GM04504 (cell line): ENCODE measurements at places on chromosomes 1 and 21.

DNA sequence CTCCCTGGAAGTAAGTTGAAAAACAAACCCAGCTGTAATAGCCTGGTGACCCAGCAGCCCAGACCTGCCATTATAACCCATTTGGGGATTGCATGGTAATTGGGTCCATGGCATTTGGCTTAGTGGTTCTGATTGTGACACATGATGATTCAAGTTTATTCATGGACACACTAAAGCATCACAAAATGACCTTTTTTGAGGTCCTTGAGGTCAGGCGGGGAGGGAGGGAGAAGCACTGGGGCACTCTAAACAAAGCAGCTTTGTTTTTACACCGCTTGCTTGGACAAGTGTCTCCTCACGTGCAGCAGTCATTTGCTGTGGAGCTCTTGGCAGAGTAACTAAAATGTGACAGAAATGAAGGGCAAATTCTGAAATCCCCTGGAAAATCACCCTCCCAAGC, 241.0 kb upstream of the SGIP1 start:
- DNase-seq = no peak

- no peak for DNase-seq
Observed at GRCh38 chr1:37158113-37158749, 123.9 kb upstream of the GRIK3 start.

- no peak for DNase-seq
Observed at GRCh38 chr1:23152966-23153684, 15.5 kb downstream of the LUZP1 start.

DNA sequence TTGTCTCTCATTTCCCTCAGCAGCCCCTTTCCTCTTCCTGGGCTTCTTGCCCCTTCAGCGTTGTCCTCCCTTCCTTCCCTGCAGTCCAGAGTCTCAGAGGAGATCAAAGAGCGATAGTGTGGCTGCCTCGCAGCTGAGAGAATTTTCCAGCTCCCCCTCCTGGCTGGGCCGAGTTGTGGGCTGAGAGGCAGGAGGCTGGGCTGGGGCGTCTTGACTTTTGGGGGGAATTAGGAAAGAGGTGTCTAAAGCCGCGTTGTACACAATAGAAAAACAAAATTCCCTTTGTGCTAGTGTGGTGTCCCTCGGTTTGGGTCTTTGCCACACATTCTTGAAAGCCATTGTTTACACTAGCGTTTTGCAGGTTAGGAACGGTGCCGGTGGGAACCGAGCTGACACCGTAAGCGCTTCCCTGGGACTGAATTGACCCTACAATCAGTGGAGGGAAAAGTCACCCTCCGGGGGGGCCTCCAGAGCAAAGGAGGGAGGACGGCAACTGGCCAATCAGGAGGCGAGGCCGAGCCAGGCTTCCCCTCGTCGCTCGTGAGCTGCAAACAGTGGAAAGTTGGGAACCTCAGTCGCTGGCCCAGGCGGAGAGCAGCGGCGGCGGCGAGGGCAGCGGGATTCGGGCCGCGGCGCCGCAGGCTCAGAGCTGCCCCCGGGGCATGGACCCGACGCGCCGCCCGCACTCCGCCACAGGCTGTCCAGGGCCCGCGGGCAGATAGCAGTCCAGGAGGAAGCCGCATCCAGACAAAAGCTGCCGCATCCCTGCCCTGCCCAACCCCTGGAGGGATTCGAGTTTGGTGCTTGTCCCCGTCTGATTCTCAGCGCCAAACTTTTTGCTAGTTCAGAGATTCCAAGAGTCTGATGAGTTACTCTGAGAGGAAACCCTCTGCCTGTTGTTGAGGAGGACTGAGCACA, at the start of gene HMCN1:
Gene HMCN1 (plus strand): TSS at position 574 of the 918 bp plus-strand sequence. CDS start 389 bp downstream, outside the sequence.
- DNase-seq = peak; percentile 60

DNA sequence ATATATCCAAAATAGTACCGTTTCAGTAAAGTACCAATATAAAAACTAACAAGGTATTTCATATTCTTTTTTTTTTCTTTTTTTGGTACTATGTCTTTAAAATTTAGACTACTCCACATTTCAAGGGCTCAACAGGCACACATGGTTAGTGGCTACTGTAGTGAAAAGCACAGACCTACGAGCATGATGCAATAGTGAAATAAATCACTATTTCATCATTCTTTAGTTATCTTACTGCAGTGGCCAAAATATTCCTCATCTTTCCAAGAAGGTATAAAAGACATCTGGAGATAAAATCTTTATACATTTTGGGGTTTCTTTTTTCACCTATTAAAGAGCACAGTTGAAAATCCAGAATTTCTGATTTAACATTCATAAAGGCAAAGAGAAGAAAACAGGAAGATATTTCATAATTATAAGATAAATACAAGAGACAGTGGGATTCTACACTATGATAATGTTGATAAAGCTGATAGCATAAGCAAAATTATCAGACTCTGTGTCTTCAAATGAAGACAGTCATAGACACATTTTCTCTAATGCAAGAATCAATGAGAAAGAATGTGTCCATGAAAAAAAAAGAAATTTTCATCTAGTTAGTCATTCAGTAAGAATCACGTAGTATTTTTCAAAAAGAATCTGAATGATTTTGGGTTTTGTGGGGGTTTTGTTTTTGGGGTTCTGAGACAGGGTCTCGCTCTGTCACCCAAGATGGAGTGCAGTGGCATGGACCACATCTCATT, 41.9 kb downstream of the CEP170 start:
- peak; percentile 44 for DNase-seq

- no peak for DNase-seq
Observed at GRCh38 chr1:166960858-166961474, 14.4 kb downstream of the ILDR2 start.

- DNase-seq = no peak
Observed at GRCh38 chr1:9718006-9718680, 66.6 kb downstream of the PIK3CD start.

GRCh38 chr1:215018555-215018954, 64.0 kb upstream of the KCNK2 start:
- DNase-seq = peak; percentile 59

- no peak for DNase-seq
Observed at GRCh38 chr21:43297989-43298388, 128.9 kb downstream of the SIK1 start.

DNA sequence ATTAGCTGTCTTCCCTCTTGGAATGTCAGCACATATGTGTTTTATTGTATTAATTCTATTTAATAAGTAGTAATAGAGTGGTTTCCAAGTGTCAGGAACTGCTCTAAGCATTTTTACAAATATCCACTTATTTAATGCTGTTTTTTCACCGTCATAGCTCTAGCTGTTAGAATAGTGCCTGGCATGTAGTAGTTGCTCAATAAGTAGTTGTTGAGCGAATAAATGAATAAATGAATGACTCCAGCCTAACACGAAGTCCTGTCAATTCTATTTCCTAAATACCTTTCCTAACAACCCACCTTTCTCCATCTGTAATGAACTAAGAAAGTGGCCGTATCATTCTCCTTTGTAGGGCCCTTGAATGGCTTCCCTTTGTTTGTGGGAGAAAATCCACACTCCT, 312.5 kb downstream of the DISC1 start:
- DNase-seq = no peak

- DNase-seq = no peak
Observed at GRCh38 chr1:19065526-19066247, 109.2 kb upstream of the IFFO2 start.

GRCh38 chr1:100955322-100955721, 59.4 kb downstream of the SLC30A7 start:
- peak; percentile 81 for DNase-seq

GRCh38 chr1:185984113-185984836, 250.1 kb downstream of the HMCN1 start:
- no peak for DNase-seq

DNA sequence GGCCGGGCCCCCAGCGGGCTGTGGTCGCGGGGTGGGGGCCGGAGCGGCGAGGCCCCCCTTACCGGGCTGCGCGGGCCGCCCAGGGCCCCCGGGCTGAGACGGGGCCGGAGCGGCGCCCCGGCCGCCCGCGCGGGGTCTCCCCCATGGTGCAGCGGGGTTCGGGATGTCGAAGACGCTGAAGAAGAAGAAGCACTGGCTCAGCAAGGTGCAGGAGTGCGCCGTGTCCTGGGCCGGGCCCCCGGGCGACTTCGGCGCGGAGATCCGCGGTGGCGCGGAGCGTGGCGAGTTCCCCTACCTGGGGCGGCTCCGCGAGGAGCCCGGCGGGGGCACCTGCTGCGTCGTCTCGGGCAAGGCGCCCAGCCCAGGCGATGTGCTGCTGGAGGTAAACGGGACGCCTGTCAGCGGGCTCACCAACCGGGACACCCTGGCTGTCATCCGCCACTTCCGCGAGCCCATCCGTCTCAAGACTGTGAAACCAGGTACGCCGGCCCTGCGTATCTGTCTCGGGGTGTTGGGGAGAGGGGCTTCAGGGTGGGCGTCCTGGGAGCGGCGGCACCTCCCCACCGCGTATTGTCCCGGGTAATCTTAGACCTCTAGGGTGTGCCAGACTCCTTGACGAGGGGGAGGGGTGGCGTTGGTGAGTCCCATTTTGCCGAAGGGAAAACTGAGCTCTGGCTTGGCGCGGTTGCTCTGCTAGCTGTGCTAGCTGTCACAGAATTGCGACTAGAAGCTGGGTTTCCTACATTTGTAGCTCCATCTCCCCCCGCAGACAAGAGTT, 745 bp downstream of the MAGI3 start:
- no peak for DNase-seq

GRCh38 chr1:113811888-113812660, at the start of gene RSBN1:
RSBN1 (minus strand) TSS chr1:113812476; CDS start chr1:113812412, 64 bp downstream.
- peak; percentile 99 for DNase-seq

GRCh38 chr1:162687870-162688269, 55.6 kb downstream of the DDR2 start:
- DNase-seq = no peak

- no peak for DNase-seq
Observed at GRCh38 chr21:45991606-45992300, 10.2 kb downstream of the COL6A1 start.

DNA sequence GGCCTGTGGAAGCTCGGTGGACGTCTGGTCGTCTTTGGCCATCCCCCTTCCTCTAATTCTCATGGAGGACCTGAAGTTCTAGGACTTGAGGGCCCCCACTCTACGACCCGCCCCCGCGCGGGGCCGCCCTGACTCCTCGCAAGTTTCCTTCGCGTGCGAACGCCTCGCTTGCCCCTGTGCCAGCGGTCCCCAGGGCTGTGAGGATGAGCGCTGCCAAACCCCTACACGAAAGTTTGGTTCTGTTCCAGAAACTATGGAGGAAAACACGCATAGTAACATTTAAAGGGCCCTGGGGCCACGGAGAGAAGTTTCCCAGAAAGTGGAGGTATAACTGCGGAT, 304 bp upstream of the GNG12 start:
- DNase-seq = no peak

- peak; percentile 98 for DNase-seq
Observed at GRCh38 chr1:59026472-59026948, 242.7 kb upstream of the JUN start.

- no peak for DNase-seq
Observed at GRCh38 chr21:29382030-29382654, 83.4 kb downstream of the BACH1 start.

DNA sequence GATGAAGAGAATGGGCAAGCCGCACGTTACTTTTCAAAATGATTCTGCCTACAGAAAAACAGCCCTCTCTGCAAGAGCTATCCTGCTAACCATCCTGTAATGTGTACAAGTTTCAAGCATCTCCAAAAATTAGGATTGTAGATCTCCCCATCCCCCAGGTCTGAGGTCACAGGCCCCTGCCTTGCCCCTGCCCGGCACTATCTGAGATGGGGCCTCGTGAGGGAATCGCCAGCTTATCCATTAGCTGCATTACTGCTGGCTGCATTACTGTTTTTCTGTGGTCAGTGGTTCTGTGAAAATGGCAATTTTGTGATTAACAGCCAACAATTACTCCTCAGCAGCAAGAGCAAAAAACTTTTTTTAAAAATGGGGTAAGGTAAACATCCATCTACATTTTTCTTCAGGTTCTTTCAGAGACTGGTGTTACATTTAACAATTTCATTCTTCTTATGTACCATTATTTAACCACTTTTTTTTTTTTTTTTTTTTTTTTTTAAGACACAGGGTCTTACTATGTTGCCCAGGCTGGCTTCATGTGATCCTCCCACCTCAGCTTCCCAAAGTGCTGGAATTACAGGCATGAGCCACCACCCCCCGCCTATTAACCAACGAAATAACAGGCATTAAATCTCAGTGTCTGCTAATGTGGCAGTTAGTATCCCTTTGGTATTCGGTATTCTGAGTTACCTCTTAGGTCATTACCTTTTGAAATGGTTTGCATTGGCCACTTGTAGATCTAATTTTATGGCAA, 83.8 kb downstream of the MRPL37 start:
- no peak for DNase-seq

- DNase-seq = no peak
Observed at GRCh38 chr21:45048026-45048698, 26.2 kb upstream of the ADARB1 start.

- DNase-seq = no peak
Observed at GRCh38 chr1:108000620-108001111, 35.7 kb upstream of the VAV3 start.

GRCh38 chr1:220497220-220497947, 30.6 kb upstream of the MARK1 start:
- no peak for DNase-seq

DNA sequence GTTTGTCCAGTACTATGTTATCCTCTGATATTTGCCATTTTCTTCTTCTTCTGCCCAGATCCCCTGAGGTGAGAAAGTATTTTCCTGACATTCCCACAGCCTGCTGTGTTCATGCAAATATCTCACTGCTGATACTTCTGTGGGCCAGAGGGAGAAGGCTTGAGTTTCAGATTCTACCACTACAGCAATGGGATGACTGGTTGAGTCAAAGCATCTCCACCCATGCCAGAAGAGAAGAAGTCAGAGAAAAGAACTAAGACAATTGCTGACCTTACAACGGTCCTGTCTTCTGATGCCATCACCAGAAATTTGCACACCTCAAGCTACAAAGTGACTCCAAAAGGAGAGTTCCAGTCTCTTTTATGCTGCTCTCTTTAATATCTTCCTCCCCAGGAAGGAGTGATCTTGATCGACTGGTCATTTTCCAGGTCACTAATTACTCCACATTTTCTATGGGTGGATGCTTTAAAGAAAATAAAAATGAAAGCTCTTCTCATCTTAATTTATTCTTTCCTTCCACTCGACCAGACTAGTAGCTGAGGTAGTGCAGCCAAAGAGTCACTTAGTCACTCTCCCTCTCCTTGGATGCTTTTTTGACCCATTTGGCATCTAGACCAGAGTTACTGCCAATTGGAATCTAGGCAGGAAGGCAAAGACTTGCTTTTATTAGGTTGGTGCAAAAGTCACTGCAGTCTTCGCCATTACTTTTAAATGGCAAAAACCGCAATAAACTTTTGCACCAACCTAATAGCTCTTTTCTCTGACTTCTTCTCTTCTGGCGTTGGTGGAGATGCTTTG, 195.1 kb downstream of the PTPRC start:
- DNase-seq = no peak

DNA sequence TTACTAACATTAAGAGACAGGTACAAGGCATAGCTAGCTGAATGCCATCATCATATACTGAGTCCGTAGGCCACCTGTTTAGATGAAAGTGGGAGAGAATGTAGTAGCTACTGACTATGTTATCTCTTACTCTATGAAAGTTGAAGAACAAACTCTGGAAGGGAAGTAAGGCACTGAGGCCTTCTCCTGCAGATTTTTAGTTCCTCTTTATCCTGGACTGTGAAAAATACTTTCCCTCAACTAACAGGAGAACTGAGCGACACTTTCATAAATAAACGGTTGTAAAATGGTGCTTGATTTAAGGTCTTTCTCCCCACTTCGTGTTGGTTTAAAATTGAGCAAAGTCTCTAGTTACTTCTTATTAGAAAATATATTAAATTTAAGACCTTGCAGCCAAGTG, 101.9 kb downstream of the FNBP1L start:
- no peak for DNase-seq

- no peak for DNase-seq
Observed at GRCh38 chr1:98949166-98949565, 55.5 kb downstream of the PLPPR5 start.
